ENCODE measurements at places on chromosomes 4 and X.

GRCh38 chrX:31353095-31353494, 281.3 kb upstream of the FTHL17 start:
- no peak for DNase-seq

DNA sequence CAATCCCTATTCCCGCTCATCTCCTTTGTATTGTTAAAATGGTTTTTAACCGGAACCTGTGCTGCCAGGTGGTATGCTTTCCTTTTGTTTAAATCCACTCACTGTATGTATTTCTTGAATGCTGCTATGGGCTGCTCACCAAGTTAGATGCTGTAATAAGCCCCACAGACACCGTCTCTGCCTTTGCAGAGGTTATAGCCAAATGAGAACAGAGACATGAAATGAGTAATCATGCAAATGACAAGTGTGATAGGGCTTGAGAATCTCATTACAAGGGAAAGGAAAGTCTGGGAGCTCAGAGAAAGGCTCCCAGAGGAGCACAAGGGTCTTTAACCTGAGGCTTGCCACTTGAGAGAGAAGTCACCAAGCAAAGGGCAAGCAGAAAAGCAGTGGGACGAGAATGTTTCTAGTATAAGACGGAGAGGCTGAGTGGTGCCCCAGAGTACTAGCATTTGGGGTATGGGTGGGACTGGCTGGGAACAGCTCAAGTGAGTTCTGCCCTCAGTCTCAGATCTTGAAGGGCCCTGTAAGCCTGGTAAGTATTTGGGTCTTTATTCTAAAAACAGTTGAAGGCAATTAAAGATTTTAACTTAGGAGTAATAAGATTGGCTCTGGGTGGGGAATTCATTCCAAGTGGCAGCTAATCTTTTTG, 110.8 kb upstream of the H2AZ1 start:
- DNase-seq = no peak

- no peak for DNase-seq
Observed at GRCh38 chrX:32871636-32872035, 339.7 kb downstream of the DMD start.

- DNase-seq = no peak
Observed at GRCh38 chr4:48311896-48312295, 29.4 kb upstream of the SLAIN2 start.

DNA sequence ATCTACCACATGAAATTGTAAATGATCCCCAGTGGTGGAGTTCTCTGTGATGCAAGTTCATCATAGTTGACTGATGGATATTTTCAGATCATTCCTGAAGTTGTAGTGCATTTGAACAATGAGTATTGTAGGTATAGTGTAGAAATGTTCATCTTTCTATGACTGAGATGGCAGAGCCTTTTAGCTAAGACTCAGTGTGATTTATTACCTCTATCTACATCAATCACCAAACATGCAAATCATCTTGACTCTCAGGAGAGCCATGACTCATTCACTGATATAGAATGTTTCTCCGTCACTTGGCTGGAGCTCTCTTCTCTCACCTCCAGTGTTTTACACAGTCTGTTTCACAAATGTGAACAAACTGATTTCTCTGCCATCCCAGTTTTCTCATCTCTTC, 392.6 kb downstream of the IL1RAPL1 start:
- DNase-seq = no peak

DNA sequence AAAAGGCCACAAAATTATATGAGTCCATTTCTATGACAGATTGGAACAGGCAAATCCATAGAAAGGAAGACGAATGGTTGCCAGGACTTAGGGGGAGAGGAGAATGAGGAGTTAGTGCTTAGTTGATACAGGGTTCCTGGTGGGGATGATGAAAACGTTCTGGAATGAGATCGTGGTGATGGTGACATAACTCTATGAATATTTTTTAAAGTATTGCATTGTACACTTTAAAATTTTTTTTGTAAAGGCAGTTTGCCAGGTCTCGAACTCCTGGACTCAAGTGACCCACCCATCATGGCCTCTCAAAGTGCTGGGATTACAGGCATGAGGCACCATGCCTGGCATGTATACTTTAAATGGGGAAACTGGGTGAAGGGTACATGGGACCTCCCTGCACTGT, 9.9 kb upstream of the CCNQ start:
- no peak for DNase-seq

DNA sequence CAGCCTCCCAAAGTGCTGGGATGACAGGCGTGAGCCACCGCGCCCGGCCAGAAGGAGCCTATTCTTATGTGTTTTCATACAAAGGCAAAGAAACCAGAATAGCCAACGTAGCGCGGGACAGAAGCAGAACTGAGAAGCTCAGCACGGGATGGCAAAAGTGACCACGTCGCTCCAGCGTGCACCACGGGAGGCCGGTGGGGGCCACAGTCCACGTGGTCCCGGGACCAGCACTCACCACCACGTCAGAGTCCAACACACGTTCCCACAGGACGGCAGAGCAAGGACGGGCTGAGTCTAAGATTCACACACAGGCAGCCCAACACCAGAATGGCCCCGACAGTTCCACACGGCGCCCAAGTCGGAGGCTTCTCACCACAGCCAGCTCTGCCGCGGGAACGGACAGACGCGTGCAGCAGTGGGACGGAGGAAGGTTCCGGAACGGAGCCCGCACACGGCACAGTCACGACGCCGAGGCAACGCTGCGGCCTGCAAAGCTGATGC, 18.8 kb upstream of the GTPBP6 start:
- DNase-seq = no peak

- DNase-seq = no peak
Observed at GRCh38 chr4:27524224-27524623, 663.6 kb downstream of the STIM2 start.

DNA sequence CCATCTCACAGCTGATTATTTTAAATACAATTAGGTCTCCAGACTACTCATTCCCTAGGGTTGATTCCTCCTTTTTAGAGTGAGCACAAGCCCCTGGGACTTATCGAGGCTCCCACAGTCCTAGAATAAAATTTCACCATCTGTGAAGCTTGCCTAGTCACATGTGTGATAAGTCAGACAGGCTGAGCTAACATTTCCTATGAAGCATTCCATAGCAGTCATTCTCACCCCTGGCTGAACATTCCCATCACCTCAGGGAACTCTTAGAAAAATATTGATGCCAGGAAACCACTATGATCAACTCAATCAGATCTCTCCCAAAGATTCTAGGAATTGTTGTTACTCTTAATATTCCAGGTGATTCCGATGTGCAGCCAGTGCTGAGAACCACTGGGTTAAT, 37.7 kb downstream of the ARHGEF9 start:
- no peak for DNase-seq

GRCh38 chr4:70901607-70901983, 574 bp upstream of the MOB1B start:
- no peak for DNase-seq

GRCh38 chr4:150582146-150582872, at the start of gene MAB21L2:
MAB21L2 (plus strand) TSS chr4:150582151; CDS start chr4:150583030, 879 bp downstream.
- DNase-seq = no peak

GRCh38 chrX:19721726-19722370, 165.6 kb downstream of the SH3KBP1 start:
- DNase-seq = no peak

DNA sequence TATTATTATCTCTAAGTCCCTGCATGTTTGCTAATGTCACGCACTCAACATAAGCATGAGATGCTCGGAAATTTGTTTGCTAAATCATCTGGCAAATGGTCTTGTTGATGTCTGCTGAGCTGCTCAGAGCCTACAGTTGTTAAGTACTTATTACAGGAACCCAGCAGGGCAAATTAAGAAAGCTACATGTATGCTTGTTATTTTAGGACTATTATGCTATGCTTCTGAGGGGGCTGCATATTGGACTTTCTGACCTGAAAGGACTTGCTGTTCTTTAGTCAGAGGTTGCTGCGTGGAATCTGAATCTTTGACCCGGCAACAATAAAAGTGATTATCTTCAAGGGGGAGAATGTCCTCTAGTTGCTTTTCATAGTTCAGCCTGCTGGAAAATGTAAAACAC, 36.3 kb upstream of the TENM3 start:
- DNase-seq = no peak

- no peak for DNase-seq
Observed at GRCh38 chr4:128600996-128601871, 208.3 kb upstream of the JADE1 start.

- no peak for DNase-seq
Observed at GRCh38 chrX:133402830-133403625, 12.3 kb downstream of the GPC4 start.

DNA sequence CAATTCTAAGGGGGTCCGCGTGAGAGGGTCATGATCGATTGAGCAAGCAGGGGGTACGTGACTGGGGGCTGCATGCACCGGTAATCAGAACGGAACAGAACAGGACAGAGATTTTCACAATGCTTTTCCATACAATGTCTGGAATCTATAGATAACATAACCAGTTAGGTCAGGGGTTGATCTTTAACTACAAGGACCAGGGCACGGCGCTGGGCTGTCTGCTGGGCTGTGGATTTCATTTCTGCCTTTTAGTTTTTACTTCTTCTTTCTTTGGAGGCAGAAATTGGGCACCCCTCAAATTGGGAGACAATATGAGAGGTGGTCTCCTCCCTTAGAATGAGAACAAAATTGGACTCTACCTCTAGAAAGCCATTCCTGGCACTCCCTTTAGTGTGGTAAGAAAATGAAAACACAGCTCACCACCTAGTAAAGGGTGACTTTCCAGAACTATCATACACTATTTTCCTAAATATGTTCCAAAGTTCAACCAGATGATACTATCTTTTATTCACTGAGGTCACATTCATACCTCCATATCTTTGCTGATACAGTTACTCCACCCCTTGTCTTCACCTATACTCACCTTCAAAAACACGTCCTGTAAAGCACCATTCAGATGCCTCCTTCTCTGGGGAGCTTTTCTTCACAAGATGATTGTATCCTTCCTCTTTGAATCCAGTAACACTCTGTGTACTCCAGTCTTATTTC, 1058.3 kb upstream of the SLIT2 start:
- no peak for DNase-seq

Data from stimulated activated CD4-positive, alpha-beta T cell treated with anti-CD3 and anti-CD28 coated beads, Interleukin-15, amount 100 ng/mL, for 48 hours (primary cell).